ENCODE measurements at places on chromosomes 11 and 22. TPM values are rescaled to one million over a fixed set of nuclear protein-coding genes. Genes with fewer than 3 reads are reported as not detected.

DNA sequence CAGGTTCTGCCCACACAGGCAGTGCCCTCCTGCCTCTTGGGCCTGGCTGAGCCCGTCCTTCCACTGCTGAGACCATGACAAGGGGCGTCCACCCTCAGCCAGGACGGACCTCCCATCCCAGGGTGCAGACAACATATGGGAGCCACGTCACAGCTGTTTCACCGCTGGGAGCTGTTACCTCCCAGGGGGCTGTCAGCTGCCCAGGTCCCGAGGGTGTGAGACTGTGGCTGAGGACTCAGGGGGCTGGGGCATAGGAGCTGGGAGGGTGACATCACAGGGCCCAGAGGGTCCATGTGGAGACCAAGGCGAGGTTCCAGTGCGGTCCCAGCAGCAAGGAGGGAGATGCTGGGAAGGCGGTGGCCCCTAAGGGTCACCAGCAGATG is 17.9 kb upstream of the CTSD start:
- peak overlapping the region; percentile 82 for H3K27ac ChIP-seq
- H3K27me3 ChIP-seq = no peaks in the 10 kb centered on the region
- H3K36me3 ChIP-seq = no peaks in the 10 kb centered on the region
- H3K4me1 ChIP-seq = peaks cover 28% of the 10 kb centered on the region

DNA sequence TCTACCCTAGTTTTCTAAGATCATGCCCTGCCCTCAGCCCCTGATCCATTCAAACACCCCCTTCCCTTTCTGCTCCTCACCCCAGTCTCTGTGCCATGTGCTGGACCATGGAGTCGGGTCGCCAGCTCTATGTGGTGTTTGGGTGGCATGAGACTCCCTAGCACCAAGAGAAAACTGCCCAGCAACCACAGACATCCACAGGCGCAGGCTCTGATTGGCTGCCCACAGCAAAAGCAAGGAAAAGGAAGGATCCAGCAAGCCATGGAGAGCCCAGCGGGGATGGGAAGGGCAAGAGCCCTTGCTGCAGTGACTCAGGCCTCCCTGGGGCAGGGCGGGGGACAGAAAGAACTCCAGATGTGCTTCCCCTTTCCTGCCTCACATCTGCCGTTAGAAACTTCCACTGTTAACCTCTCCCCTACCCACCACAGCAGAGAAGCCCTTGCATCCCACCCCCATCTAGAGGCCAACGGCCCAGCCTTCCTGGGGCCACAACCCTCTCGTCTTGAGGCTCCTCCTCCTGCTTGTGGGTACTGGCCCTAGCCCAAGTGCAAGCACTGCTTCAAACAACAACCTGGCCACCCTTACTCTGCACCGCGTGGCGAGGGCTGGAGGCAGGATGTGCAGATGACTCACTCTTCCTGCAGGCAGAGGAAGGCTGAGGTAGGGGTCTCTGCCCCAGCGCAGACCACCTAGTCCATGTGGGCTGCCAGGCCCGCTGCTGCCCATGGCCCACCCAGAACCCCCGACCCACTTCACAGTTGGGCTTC is 9.7 kb upstream of the AHNAK start:
- no peaks in the 10 kb centered on the region for H3K27me3 ChIP-seq
- peak overlapping the region; percentile 37 for H3K4me3 ChIP-seq
- H3K27ac ChIP-seq = peak overlapping the region; percentile 93
- H3K4me1 ChIP-seq = peaks cover 88% of the 10 kb centered on the region
- peaks cover 22% of the 10 kb centered on the region for H3K36me3 ChIP-seq
- DNase-seq = peak; percentile 94

DNA sequence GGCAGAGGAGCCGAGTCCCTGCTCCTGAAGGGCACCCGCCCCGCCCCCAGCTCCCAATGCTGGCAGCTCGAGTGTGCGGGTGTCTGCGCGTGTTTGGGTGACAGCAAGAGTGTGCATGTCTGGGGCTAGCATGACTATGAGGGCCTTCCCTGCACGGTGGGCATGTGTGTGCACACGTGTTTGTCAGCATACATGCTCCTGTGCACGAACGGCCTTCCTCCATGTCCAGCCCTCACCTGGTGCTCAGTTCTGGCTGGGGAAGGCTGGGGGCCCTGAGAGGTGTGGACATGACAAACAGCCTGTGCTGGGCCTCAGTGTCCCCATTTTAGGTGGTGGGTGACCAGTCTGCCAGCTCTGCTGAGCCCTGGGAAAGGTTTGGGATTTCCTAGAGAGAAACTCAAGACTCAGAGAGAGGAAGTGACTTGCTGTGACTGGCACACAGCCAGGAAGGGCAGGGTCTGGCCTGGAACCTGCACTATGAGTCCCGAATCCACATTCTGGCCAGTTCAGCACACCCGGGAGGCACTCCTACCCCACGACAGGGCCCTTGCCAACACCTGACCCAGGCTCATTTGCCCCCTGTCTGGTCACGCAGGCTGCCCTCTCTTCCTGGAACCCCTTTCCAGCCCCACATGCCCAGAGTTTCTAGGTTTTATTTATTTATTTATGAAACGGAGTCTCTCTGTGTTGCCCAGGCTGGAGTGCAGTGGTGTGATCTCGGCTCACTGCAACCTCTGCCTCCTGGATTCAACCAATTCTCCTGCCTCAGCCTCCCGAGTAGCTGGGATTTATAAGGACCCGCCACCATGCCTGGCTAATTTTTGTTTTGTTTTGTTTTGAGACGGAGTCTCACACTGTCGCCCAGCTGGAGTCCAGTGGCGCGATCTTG is 3.3 kb upstream of the SHISA8 start:
- no peak overlapping the region for H3K4me3 ChIP-seq
- H3K4me1 ChIP-seq = peaks cover 40% of the 10 kb centered on the region
- peaks cover 72% of the 10 kb centered on the region for H3K27me3 ChIP-seq
- no peaks in the 10 kb centered on the region for H3K36me3 ChIP-seq
- H3K27ac ChIP-seq = no peak overlapping the region

SLN gene
- 0.92 TPM for total RNA-seq

ELMOD1 gene
- 1.8 TPM for total RNA-seq

NPAS4 gene
- not detected for total RNA-seq

RNF215 gene
- 13.6 TPM for total RNA-seq

MFRP gene
- total RNA-seq = not detected

DUSP8 gene
- total RNA-seq = 8.9 TPM

Measured in lower lobe of right lung (tissue), 2 donors.